ENCODE measurements at places on chromosomes 5 and 9. TPM values are rescaled to one million over a fixed set of nuclear protein-coding genes. Genes with fewer than 3 reads are reported as not detected.

Gene IRX1
- 7.5 TPM for total RNA-seq

Gene PCDHGA1
- total RNA-seq = not detected

Gene MACIR
- total RNA-seq = 11.4 TPM

Gene DMGDH
- 0.07 TPM for total RNA-seq

Gene TRIM7
- total RNA-seq = 37.6 TPM

Measured in foreskin keratinocyte (primary cell).